ENCODE measurements at places on chromosomes 7 and 10. TPM values are rescaled to one million over a fixed set of nuclear protein-coding genes. Genes with fewer than 3 reads are reported as not detected.

The GRID2IP gene
- not detected for total RNA-seq

The C1QL3 gene
- total RNA-seq = not detected

The DRGX gene
- total RNA-seq = not detected

The HOXA13 gene
- not detected for total RNA-seq

The FEZF1 gene
- total RNA-seq = not detected

The PRKG1 gene
- total RNA-seq = 60.1 TPM

The MSMB gene
- total RNA-seq = not detected

The EPDR1 gene
- total RNA-seq = 43.4 TPM

The HIBADH gene
- 88.7 TPM for total RNA-seq

The UBTD1 gene
- total RNA-seq = 22.0 TPM

The GIMAP4 gene
- not detected for total RNA-seq

The MEOX2 gene
- total RNA-seq = 0.50 TPM

The GALNT17 gene
- under 0.01 TPM for total RNA-seq

The PDE6C gene
- not detected for total RNA-seq

The DNAJB6 gene
- total RNA-seq = 84.5 TPM

The CRPPA gene
- 1.5 TPM for total RNA-seq

The APBB1IP gene
- total RNA-seq = 3.1 TPM

The CHN2 gene
- 0.33 TPM for total RNA-seq

The MRLN gene
- not detected for total RNA-seq

The PFKP gene
- 90.3 TPM for total RNA-seq

The FFAR4 gene
- not detected for total RNA-seq

The COX19 gene
- 9.2 TPM for total RNA-seq

The AKR1C2 gene
- 10.6 TPM for total RNA-seq

The UNCX gene
- not detected for total RNA-seq

The DIP2C gene
- 12.6 TPM for total RNA-seq

The AKR1C3 gene
- total RNA-seq = 44.3 TPM

Data from fibroblast of lung (primary cell).